ENCODE measurements at places on chromosomes 12 and 14.

DNA sequence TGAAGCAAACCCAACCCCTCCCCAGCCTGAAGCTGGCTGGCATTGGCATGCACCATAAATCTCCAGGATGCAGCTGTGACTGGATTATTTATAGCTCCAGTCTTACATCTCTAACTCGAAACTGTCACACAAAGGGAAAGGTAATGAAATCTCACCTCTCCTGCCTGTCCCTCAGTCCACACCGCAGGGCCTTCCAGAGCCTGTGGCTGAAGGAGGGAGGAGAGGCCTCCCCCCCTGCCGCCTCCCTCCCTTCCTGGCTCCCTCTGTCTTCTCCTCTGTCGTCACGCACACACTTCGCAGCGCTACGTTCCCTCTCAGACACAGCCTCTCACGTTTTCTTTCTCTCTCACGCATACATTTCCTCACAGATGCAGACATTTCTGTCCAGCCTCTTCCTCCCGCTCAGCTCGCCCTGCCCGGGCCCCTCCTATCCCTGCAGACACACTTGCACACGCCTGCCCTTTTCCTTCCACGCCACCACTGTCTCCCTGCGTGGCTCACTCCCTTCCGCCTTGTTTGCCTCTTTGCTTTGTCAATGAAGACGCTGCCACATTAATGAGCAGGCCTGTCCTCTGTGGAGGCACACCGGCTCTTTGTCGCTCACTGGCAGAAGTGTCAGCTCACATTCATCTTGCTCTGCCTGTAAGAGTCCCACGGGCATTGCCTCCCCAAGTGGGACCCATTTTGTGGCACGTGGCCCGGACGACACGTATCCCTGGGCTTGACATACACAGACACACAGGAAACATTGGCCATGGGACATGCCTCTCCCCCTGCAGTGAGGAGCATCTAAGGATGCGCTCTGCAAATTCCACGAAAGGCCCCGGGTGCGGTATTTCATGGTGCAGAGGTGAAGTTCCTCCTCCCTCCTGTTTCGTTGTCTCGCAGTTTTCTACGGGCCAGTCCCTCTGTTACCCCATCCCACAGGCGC lies 27.9 kb downstream of the IRF2BPL start:
- DNase-seq: no peak

DNA sequence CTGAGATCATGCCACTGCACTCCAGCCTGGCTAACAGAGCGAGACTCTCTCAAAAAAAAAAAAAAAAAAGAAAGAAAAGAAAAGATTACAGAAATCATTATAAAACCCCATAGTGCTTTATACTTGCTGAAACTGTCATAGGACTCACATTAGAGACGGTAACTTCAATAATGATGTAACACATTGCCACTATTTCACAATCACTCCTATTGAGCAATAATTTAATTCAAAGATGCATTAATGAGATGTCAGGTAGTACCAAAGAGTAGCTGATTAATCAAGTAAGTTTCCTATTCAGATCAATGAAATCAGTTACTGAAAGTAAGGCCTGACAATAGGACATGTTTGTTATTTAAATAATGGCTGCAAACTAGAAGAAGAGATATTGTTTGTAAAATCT lies 751.5 kb upstream of the ALG10B start:
- DNase-seq: no peak

DNA sequence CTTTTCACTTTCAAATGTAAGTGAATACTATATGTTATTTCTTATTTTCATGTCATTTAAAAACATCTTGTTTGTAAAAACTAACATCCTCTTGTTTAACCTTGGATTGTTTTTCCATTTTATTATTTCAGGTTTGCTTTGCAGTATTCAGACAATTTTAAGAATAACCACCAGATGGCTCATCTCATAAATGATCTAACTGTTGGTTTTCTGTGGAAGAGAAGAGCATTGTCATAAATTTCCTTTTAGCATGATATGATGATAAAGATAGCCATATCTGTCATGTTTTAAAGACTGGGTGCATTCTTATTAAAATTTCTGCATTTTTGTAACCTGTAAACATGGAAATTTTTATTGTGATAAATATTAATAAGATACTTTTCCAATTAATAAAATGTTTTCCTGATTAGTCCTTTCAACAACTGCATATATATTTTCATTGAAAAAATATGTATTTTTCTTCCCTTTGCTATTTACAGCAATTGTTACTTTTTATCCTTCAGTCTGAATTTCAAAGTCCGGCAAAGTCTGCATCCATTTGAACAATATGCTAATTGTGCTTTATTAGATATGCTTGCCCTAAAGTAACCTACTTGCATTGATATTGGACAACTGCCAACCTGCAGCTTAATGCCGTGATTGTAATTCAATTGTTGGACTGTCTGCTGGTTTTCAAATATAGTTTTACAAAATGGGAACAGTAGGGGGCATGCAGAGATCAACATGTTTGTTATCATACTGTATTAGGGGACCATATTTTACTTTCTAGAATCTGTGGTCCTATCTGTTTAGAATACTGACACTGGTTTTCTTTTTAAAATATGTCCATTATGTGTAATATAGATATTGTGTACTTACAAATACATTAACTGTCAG lies 163.4 kb downstream of the GARIN6 start:
- peak; percentile 69 for DNase-seq

DNA sequence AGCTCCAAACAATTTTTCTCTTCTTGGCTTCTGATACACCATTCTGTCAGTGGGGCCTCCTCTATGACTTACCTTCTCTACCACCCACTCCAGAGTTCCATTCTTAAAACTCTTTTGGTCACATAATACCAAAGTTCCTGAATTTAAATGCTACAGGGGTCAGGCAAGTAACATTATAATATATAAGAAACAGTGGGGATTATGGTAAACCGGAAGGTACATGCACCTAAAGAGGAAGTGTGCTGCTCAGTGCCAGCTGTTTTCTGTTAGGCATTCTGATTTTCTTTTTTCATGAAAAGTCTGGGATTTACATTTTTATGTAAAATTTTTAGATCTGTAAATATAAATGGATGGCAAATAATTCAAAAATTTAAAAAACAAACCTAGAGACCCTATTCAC lies 39.9 kb downstream of the SOS2 start:
- DNase-seq: no peak

DNA sequence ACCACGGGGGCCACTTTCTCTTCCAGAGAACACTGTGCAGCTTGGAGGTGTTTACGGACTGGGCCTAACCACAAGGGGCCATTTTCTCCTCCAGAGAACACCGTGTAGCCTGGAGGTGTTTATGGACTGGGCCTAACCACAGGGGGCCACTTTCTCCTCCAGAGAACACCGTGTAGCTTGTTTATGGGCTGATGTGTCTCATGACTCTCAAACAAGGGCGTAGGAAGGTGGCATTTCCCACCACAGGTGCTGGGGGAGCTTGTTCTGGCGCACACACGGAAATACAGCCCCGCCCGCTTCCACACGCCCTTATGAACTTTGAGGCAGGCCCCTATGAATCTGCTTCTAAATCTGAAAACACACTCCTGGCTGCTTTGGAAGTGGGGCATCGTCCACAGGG lies 174.6 kb upstream of the SFSWAP start:
- DNase-seq: no peak

- no peak for DNase-seq
These were observed 114.2 kb upstream of the MDM1 start for GRCh38 chr12:68446384-68446783.

DNA sequence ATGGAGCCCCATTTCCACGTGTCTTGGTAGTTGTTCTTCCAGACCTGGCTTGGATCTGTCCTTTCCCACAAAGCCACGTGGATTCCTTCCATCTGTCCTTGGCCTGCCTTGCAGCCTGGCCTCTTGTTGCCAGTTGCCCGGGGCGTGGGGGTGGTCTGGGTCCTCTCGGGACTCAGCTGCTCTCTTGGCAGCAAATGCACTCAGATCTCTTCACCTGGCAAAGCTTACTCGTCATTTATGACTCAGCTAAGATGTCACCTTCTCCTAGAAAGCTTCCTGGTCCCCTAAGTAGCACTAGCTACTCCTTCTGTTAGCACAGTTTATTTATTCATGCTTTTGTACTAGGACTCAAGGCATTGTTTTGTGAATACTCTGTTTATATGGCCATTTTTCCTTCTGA lies 13.6 kb downstream of the PLEKHG3 start:
- DNase-seq: no peak

- DNase-seq: no peak
These were observed at the start of gene GLT8D2 for GRCh38 chr12:104049903-104050356. Gene GLT8D2 (minus strand): TSS chr12:104050187. CDS start chr12:104019648, 30,539 bp downstream.

- DNase-seq: no peak
These were observed 218.3 kb upstream of the CRY1 start for GRCh38 chr12:107311682-107312081.

- DNase-seq: no peak
These were observed 28.6 kb upstream of the TBC1D15 start for GRCh38 chr12:71810921-71811320.
